ENCODE measurements at places on chromosomes 12 and 14.

DNA sequence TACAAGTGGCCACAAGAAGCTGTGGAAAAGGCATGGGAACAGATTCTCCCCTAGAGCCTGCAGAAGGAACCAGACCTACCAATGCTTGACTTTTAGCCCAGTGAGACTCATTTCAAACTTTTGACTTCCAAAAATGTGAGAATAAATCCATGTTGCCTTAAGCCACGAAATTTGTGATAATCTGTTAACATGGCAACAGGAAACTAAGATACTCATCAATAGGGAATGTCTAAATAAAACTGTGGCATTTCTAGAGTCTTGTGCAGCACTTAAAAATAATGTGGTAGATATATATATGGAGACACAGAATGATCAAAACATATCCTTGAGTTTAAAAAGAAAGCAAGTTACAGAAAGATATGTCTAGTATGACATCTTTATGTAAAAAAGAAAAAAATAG lies 12.0 kb downstream of the HECTD4 start:
- no peak for DNase-seq

DNA sequence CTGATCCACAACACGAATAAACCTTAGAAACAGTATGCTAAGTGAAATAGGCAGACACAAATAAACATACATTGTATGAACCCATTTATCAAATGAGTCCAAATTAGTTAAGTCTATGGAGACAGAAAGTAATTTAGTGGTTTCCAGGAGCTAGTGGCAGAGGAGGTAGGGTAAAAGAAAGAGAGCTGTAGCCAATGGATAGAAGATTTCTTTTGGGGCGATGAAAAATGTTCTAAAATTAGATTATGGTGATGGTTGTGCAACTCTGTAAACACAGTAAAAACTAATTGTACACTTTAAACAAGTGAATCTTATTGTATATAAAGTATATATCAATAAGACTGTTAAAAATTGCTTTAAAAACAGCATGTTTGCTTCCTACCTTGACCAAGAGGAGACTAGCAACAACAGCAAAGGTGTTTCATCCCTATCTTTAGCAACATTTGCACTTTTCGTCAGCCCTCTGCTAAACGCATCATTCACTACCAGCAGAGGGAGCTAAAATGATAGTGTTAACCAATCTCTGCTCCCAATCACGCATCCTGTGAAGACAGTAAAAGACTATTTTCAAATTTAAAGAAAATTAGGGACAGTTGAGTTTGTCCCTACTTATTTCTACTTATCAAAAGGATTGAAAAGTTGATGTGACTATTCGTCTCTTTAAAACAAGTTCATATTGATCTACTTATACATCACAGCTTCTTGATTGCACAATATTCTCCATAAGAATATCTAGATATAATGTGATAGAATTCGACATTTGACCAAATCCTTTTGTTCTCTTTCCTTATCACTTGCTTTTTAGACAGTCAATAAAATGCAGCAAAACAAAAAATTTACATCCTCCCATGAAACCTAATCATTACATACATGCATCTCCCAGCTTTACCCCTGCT lies 24.0 kb upstream of the LGR5 start:
- DNase-seq, result no peak

- DNase-seq, result no peak
These were observed 102.4 kb upstream of the E2F7 start for GRCh38 chr12:77167801-77168200.

- DNase-seq, result no peak
These were observed 16.3 kb upstream of the CD9 start for GRCh38 chr12:6183689-6184428.

GRCh38 chr12:93702707-93703315 lies 25.6 kb downstream of the CRADD start:
- no peak for DNase-seq

- no peak for DNase-seq
These were observed 11.4 kb downstream of the LTB4R start for GRCh38 chr14:24322672-24323071.

GRCh38 chr12:51533799-51534198 lies 57.2 kb upstream of the SCN8A start:
- no peak for DNase-seq

- DNase-seq, result no peak
These were observed 5.7 kb downstream of the NIN start for GRCh38 chr14:50825307-50825706.

GRCh38 chr14:104702673-104703072 lies 13.3 kb downstream of the INF2 start:
- DNase-seq, result no peak

DNA sequence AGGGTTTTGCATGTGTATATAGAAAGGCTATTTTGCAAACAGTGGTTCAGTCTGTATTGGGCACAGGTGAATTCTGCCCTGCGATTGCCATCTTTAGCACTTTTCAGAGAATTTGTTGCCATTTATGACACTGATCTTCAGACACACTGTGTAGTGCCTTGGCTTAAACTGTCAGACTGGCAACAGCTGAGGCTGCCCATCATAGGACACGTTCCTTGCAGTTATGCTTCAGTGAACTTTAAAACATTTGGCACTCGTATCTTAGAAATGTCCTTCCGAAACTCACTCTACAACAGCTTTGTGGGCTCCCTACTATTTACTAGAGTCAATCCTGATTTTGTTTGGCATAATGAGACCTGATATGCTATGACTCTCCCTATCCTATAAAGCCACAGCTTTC lies 29.1 kb downstream of the AP5M1 start:
- DNase-seq, result no peak

GRCh38 chr12:29945904-29946303 lies 162.2 kb upstream of the TMTC1 start:
- no peak for DNase-seq

DNA sequence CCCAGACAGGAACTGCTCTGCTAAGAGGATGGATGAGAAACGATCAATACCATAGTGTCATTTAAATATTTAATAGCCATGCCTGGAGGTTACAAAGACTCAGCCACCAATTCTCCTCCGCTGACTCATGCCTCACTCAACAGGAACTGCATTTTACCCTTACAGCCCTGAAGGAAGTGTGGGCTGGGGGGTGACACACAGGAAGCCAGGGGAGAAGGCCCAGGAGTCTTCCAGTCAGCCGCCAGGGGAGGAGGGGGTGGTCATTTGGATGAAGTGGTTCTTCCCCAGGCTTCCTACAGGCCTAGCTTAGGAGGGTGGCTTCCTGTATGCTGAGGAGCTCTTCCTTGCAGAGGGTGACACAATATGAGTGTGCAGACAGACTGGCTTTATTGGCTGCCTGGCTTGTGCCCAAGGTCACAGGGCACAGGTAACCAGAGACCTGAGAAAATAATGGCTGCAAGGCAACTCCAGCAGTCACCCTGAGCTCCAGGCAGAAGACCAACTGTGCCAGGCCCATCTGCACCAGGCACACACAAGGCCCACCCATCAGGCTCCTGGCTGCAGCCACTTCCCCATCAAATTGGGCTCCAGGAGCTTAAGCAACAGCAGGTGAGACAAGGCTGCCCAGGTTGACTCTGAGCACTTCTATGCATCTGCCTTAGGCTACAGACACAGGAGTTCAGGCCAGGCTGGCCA lies 30.6 kb upstream of the RPLP0 start:
- peak; percentile 36 for DNase-seq

DNA sequence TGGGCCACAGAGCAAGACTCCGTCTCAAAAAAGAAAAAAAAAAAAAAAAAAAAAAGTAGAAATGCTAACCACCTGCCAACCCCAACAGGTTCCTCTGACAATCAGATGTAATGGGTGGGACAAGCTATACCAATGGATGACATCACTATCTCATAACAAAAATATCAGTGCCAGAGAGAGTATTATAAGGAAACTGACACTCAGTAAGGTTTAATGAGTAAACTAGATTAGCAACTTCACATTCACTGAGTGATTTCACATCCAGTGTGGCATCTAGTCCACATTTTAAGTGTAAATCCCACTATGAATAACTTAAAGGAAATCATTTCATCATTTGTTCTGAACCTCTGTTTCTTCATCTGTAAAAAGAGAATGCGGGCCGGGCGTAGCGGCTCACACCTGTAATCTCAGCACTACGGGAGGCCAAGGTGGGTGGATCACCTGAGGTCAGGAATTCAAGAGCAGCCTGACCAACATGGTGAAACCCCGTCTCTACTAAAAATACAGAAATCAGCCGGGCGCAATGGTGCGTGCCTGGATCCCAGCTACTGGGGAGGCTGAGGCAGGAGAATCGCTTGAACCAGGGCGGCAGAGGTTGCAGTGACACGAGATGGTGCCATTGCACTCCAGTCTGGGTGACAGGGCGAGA lies 1.8 kb downstream of the SART3 start:
- DNase-seq, result no peak

- peak; percentile 35 for DNase-seq
These were observed at the start of gene ANGEL1 for GRCh38 chr14:76812422-76813383. TSS of gene ANGEL1 (minus strand) at chr14:76812882. CDS start at chr14:76812827, 55 bp downstream.

DNA sequence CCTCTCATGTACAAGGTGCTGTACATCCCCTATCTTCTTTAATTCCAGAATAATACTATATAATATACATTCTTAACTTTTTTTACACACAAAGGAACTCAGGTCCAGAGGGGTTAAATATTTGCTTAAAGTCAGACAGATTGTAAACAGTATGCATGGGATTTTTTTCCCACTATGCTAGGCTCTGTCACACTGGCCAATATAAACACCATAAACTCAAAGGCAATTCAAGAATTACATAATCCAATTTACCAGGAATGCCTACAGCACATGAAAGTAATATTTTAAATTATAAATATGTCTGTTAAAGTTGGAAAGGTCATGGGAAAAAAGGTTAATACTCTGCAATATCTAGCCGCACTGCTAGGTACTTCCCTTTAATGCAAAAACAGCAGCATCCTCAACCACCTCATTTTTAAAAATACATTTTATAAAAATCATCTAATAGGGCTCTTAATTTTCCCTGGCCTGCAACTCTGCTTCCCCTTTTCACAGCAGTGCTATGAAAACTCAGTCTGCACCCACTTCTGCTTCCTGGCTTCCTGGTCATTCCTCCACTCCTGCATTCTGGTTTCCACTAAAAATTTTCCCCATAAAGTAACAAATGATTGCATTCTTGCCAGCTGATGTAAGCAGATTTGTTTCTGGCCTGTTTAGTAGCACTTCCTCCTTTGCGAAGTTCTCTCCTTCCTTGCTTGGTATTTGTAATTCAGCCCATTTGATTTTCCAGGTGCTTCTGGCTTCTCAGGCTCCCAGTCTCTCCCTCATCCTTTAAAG lies 128.1 kb downstream of the ITPR2 start:
- no peak for DNase-seq

DNA sequence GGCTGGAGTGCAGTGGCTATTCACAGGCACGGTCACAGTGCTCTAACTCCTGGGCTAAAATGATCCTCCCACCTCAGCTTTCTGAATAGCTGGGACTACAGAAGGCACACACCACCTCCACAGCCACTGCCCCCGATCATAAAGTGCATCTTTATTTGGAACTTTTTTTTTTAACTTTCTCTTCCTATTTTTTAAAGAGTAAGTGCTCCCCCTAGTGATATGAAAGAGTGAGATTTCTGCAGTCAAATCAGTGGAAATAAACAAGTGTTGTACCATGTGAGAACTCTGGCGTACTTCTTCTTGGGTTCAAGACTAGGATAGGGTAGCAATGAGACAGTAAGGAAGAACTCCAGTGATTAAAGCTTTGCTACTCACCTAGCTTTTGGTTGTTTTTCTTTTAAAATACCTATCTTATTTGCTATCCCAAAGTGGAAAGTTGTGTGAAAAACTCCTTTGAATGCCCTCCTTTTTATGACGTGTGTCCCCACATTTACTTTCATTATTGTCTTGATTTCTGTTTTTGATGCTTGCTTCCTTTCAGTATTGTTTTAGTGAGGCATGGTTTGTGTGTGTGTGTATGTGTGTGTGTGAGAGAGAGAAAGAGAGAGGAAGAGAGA lies 6.6 kb downstream of the PPP4R4 start:
- DNase-seq, result peak; percentile 34

- no peak for DNase-seq
These were observed 10.6 kb downstream of the CD163L1 start for GRCh38 chr12:7433276-7433822.

DNA sequence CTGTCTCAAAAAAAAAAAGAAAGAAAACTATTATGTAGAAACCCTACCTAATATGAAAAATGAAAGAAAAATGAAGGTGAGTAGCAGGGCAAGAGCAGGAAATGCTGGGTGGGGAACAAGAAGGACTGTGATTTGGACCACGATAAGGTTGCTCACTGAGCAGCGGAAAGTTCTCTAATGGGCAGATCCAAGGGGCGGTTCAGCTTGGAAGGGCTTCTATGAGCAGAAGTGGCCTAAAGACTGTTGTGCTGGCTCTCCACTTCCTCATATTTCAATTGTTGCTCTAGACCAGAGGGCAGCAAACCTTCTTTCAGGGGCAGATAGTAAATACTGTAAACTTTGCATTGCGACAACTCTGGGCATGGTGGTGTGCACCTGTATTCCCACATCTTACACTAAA lies 16.3 kb upstream of the NFYB start:
- DNase-seq, result no peak

- DNase-seq, result no peak
These were observed 51.0 kb downstream of the SCFD1 start for GRCh38 chr14:30673071-30673470.

- DNase-seq, result no peak
These were observed at the start of gene TNFRSF1A for GRCh38 chr12:6341417-6342139. TSS of gene TNFRSF1A (minus strand) at chr12:6342076. CDS start at chr12:6341814, 262 bp downstream.

GRCh38 chr12:81541121-81541520 lies 218.0 kb downstream of the PPFIA2 start:
- DNase-seq, result no peak

- DNase-seq, result no peak
These were observed 22.4 kb downstream of the RXYLT1 start for GRCh38 chr12:63802012-63802608.

GRCh38 chr12:64243809-64244208 lies 21.7 kb upstream of the KICS2 start:
- DNase-seq, result no peak

DNA sequence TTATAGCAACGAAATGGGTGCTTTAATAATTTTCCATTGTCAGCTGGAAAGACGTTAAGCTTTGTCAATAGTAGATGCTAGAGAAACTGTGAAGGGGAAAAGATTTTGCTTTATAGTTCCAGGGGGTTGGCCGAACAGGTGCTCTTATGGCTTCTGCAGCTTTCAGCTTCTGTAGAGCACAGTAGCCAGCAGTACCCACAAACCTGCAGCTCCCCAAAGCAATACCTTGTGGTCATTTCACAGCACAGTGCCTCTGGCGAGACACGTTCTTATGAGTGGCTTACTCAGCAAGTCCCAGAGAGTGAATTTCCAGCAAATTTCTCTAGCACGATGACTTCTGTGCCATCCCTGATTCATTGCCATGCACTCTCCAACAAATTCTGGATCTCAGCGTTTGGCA lies 416.3 kb upstream of the ATP2B1 start:
- DNase-seq, result no peak

DNA sequence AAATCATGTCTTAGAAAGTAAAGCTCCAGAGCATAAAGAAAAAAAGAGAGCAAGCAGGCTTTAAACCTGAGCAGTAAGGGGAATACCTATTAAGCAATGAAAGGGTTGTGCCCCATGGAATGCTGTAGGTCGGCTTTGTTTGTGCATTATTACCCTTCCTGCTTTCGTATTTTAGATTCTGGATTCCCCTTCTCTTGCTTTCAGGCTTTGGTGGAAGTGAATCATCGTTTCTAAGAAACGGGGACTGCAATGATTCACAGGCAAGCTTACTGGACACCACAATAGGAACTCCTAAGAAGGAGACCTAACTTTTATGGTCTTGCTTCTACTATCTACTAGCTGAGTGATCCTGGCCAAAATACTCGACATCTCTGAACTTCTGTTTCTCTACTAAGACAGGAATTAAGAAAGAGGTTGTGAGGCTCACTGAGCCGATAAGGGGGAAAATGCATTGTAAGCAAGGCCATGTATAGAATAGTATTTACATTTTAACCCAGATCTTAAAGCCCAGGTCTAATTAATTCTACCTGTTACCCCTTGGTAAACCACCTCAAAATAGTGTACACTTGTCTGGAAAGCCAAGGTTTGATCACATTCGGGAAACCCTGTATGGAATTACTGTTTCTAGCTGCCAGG lies 1.2 kb upstream of the BMAL2 start:
- DNase-seq, result peak; percentile 4

Data from SIG-M5 (cell line).